Heart right ventricle (tissue), 16 donors: ENCODE measurements at places on chromosomes 7 and 10. TPM values are rescaled to one million over a fixed set of nuclear protein-coding genes. Genes with fewer than 3 reads are reported as not detected.

The DPY19L1 gene
- polyA plus RNA-seq: 12.7 TPM

The DEPP1 gene
- polyA plus RNA-seq: 27.6 TPM

The VPS37D gene
- polyA plus RNA-seq: 1.4 TPM

DNA sequence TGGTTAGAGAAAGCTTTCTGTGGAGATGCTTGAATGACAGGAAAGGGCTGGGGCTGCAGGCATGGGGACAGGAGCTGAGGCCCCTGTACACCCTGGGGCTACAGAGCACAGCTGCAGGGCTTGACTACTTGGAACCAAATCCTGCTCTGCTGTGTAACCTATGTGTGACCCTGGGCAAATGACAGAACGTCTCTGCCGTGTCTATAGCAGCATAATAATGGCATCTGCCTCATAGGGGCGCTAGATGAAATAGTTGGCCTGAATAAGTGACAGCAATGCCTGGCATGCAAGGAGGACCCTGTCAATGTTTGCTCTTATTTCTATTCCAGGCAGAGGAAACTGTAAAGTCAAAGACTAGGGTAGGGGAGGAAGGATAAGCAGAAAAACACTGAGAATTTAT, 254.0 kb downstream of the USP6NL start:
- no peaks in the 10 kb centered on the region for H3K27me3 ChIP-seq
- H3K4me3 ChIP-seq: no peak overlapping the region
- no peak for DNase-seq
- H3K4me1 ChIP-seq: no peaks in the 10 kb centered on the region
- H3K27ac ChIP-seq: no peak overlapping the region

DNA sequence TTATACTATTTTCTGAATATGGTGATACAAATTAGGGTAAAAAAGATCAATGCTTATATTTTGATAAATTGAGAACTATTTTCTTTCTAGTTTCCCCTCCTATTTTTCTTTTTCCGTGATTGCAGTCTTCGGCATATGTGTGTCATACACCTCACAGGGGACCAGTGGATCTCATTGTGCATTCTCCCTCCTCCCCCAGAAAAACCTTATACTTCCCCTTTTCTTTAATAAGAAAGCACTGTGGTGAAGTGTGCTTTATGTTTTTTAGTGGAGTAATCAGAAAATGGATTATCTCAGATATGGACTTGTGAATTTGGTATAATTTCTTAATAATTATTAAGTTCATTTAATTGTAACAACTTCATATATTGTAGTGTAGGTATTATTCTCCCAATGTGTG, 72.8 kb downstream of the BICC1 start:
- peaks cover 2% of the 10 kb centered on the region for H3K4me1 ChIP-seq
- H3K27me3 ChIP-seq: no peaks in the 10 kb centered on the region
- no peak overlapping the region for H3K4me3 ChIP-seq
- H3K36me3 ChIP-seq: no peaks in the 10 kb centered on the region

DNA sequence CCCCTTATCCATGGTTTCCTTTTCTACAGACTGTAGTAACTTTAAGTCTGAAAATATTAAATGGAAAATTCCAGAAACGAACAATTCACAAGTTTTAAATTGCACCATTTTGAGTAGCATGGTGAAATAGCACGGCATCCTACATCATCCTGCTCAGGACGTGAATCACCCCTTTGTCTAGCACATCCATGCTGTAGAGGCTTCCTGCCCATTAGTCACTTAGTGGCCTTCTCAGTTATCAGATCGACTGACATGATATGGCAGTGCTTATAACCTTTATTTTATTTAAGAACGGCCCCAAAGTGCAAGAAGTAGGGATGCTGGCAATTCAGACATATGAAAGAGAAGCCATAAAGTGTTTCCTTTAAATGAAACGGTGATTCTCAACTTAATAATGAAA, 82.7 kb downstream of the CPXM2 start:
- H3K4me1 ChIP-seq: no peaks in the 10 kb centered on the region
- no peak overlapping the region for H3K27ac ChIP-seq
- H3K36me3 ChIP-seq: no peaks in the 10 kb centered on the region
- H3K4me3 ChIP-seq: no peak overlapping the region

DNA sequence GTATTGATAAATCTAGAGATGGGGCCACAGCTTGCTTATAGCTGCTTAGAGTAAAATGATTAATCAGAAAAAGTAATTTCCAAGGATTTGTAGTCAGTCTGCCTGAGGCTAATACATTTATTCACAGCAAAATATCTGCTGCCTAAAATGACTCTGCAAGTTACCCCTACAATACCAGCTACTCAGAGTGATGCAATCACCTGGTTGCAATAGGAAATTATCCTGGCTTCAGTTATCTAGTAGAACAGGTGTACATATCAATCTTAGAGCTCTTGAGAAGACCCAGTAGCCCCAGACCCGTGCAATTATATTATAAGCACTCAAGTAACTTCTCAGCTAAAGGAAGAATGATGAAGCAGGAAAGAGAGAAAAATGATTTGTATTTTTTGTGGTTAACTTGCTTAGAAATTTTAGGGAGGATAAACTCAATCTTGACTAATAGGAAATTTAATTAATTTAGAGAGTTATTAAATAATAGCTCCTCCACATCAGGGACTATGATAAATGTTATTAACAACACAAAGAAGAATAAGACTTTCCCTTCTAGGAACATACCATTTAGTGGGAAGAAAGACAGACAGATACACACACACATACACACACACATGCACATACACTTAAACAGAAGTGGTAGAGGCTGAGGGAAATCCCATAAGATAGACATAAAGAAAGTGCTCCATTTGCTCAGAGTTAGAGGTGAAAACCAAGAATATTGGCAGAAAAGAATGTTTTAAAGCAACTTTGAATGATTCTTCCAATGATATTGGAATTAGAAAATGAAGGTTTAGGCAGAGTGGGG, 140.4 kb upstream of the PRSS1 start:
- no peaks in the 10 kb centered on the region for H3K4me1 ChIP-seq
- no peak overlapping the region for H3K4me3 ChIP-seq
- H3K36me3 ChIP-seq: no peaks in the 10 kb centered on the region
- no peaks in the 10 kb centered on the region for H3K27me3 ChIP-seq

DNA sequence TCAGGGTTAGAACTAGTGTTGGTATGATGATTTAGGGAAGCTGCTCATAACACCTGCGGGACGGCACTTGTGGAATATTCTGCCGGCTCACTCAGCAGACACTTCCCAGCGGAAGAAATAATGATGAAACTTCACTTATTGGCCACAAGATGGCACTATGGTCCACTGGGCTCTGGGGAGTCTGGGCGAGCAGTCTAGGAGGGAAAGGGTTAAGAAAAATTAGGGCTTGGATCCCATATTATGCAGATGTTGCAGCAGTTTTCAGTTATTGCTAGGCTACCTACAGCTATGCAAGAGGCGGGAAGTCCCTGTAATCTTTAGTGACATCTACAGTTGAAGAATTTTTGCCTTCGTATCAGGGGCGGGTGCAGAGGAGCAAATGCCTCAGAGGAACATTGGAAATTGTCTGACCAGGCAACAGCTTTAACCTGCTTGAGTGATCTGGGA, 238.7 kb upstream of the PRSS58 start:
- H3K27ac ChIP-seq: no peak overlapping the region
- no peak for DNase-seq
- no peaks in the 10 kb centered on the region for H3K4me1 ChIP-seq

DNA sequence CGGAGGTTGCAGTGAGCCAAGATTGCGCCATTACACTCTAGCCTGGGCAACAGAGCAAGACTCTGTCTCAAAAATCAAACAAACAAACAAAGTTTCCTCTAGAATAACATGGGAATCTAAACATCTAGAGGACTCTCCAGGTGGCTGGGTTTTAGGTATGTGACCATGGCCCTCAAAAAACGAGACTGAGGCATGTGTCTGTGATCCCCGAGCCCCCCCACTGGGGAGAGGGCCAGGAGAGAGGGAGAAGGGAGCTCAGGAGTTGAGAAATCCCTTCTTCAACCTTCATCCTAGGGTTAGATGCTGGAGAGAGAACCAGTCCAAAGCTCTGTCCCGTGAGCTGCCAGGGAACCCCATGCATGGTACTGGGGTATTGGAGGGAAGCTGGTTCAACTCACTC, 188.0 kb upstream of the LYZL2 start:
- peaks cover 69% of the 10 kb centered on the region for H3K4me1 ChIP-seq
- no peak overlapping the region for H3K4me3 ChIP-seq
- peak overlapping the region; percentile 85 for H3K27ac ChIP-seq
- H3K27me3 ChIP-seq: no peaks in the 10 kb centered on the region
- no peak for DNase-seq
- H3K36me3 ChIP-seq: no peaks in the 10 kb centered on the region

DNA sequence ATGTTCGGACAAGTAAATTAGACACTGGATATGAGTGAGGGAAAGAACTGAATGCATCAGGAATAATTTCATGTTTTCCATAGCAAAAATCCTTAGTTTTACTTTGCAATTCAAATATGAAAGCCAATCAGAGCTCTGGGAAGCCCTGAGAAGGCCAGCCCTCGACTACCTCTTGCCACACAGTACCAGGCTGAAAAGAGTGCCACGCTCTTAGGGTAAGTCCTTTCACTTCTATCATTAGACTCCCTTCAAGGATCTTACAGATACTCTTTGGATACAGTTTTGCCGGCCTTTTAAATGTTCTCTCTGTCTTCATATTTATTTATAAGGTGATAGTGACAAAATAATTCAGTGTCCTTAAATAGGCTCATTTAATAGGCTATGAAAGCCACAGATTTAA, 1.9 kb downstream of the COBL start:
- H3K27me3 ChIP-seq: peaks cover 18% of the 10 kb centered on the region
- H3K36me3 ChIP-seq: no peaks in the 10 kb centered on the region

DNA sequence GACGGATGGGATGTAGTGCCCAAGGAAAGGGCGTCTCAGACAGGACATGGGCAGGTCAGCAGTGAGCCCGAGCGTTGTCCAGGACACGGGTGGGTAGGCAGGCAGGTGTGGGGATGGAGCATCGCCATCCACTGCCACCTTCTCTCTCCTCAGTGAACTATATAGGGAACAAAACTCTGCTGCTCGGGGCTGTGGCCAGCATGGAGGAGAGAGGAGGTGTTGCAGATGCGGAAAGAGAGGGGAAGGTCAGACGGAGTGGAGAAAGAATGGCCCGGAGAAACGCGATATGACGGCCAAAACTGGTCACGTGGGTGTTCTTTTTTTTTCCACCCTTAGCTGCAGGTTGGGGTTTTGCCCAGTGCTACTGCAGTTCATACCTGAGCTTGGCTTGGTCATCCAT, 71.2 kb downstream of the GRID1 start:
- no peak overlapping the region for H3K27ac ChIP-seq
- H3K36me3 ChIP-seq: no peaks in the 10 kb centered on the region
- H3K27me3 ChIP-seq: no peaks in the 10 kb centered on the region
- H3K4me3 ChIP-seq: no peak overlapping the region
- no peaks in the 10 kb centered on the region for H3K4me1 ChIP-seq
